ENCODE measurements at places on chromosomes 5 and 9. TPM values are rescaled to one million over a fixed set of nuclear protein-coding genes. Genes with fewer than 3 reads are reported as not detected.

ZBTB26 gene
- polyA plus RNA-seq: 10.4 TPM

ST8SIA4 gene
- polyA plus RNA-seq: 5.6 TPM

DNA sequence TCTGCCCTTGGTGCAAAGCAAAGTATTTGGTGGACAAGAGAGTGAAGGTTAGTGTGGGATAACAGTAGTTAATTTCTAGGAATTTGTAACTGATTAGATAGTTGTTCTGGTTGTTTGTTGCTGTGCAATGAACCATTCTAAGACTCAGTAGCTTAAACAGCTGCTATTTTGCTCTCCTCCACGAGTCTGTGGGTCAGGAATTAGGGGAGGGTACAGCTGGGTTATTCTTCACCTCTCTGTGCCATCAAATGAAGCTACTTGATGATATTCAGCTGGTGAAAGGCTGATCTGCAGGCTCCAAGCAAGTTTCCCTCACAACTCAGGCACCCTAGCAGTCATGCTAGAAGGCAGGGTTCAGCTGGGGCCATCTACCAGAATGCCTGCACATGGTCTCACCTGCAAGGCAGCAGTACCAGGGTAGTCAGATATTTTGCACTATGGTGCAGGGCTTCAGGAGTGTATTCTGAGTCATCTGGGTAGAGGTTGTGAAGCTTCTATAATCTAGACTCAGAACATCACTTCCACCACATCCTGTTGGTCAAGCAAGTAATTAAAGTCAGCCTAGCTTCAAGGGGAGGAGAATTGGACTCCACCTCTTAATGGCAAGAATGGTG is 159.5 kb upstream of the SLC28A3 start:
- no peak for DNase-seq

SPINK4 gene
- polyA plus RNA-seq: not detected
